ENCODE measurements at places on chromosomes 13 and 19.

DNA sequence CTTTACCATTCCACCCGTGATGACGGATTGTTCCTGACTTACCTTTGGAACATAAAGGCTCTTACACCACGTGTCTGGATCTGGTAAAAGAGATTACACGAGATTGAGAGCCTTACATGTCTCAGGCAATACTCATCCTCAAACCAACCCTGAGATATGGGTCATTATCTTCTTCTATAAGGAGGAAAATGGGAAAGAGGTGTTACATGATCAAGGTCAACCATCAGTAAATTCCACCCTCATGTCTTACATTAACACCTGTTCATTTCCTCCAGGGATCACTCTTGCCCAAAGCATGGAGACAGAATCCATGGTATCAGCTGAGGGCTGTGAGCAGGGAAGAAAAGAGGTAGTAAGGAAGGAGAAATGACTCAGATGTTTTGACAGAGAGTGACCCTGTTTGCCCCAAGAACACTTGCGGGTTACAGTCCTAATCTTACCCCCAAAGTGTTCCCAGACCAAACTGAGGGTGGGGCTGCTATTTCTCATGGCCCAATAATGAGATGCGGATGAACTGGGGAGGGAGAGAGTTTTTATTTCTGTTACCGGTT is 19.6 kb downstream of the LILRB4 start:
- DNase-seq, result no peak

DNA sequence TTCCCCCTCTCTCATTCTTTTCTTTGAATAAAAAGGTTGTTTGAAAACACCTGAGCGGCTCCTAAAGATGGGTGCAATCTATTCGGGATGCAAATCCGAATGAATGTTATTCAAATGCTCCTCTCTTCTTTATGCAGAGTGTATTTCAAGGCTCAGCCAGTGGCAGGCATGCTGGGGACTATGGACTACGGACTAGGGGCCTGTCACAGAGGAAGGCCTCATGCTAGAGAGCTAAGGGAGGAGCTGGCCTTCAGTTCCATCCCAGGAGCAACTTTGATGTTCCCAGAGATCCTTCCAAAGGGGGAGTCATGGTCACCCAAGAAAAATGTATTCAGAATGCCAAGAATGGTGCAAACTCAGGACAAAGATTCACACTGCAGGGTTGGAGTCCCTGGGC is 9.3 kb downstream of the ALOX5AP start:
- DNase-seq, result no peak

GRCh38 chr13:79740991-79741390 is 260.0 kb downstream of the NDFIP2 start:
- DNase-seq, result no peak

DNA sequence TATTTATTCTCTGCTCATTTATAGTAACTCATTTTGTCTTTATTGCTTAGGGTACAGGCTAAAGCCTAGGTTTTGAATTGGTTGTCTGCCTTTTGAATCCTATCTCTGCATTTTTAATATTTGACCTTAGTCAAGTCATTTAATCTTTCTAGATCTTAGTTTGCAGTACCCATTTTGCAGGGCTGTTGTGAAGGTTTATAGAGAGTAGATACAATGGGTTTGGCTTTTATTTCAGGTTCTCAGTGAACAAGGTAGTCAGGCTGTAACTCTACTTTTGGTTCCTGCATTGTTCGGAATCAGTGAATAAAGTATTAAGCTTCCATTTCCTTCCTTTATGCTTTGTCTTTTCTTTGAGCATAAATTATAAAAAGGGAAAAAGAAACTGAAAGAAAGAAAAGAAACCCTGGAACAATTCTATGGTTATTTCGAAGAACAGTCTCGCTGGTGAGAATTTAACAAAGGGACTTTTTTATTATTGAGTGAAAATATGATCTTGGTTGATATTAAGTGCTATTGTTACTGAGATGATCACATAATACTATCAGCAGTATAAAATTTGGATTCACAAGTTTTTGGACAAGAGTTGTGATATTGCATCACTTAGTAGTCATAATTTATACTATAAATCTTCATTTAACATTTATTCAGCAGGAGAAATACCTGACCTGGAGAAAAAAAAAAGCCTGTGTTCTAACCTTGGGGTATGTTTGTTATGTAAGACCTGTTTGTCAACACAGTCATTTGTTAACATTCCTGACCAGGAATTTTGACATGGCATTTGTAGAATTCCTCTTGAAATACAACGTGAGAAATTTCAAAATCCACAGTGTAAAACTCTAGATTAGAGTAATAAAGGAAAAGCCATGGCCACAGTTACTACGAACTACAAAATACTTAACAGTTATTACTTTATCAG is 91.3 kb downstream of the ZMYM2 start:
- no peak for DNase-seq

GRCh38 chr13:96041326-96042110 is 11.7 kb downstream of the UGGT2 start:
- DNase-seq, result no peak

GRCh38 chr13:75968103-75968838 is 332.1 kb downstream of the LMO7 start:
- DNase-seq, result no peak

DNA sequence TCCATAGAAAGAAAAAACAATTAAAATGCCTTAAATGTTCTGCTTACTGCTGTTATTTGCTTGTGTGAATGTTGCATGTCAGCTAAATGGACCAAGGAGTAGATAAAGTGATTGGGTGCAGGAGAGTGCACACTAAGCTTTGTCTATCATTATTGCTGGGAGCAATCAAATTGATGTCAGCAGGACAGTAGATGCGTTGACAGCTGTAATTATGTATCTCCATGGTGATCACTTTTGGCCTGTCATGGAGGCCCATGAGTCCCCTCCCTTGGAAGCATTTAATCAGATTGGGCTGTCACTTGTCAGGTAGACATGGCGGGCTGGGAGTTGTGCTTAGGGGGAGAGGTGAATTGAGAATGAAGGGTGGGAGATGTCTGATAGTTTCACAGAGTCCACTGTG is 215.3 kb downstream of the PCCA start:
- no peak for DNase-seq

GRCh38 chr13:21895779-21896178 is 224.9 kb downstream of the FGF9 start:
- no peak for DNase-seq

DNA sequence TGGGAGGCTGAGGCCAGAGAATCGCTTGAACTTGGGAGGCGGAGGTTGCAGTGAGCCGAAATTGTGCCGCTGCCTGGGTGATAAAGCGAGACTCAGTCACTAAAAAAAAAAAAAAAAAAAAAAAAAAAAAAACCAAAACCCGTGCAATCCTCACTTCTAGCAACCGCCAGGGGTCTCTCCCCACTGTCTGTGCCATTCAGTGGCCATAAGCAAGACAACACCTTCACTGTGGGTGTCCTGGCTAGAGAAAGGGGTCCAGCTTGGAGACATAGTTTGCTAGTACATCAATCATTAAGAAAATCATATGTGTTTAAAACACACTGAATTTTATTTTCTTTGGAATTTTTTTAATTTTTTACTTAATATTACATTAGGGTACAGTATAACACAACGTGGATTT is 68.2 kb downstream of the RASL11A start:
- DNase-seq, result no peak

- DNase-seq, result no peak
These were observed 131.2 kb downstream of the DCLK1 start for GRCh38 chr13:36000028-36000427.

GRCh38 chr13:65095161-65096082 is 2134.7 kb downstream of the PCDH9 start:
- no peak for DNase-seq

DNA sequence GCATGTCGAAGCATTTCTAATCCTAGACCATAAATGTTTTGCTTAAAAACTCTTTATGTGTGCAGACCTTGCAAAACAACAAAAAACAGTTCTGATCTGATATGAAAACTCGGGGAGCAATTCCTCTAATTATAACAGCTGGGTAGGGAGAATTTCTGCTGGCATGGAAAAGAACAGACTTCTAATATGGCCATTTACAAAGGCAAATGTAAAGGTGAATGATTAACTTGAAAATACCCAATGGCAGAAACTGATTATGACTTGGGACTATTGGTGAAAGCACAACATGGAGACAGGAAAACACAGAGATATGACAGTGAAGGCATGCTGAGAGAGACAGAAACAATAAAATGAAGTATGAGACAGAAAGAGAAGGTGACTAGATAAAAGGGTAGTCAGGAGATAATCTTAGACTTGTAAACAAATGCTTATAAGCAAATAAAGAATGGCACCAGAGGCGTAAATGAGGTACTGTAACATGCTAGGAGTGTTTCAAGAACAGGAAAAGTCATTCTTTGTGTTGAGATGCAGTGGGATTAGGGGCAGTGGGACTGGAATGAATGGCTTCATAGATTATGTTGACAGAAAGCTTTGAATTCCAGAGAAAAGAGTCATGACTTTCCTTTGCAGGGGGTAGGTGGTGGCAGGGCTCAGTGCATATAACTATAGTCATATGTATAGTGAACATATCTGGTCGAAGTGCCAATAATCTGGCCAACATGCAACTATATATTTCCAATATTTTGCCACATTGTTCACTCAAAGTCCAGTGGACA is 393.0 kb downstream of the ITGBL1 start:
- DNase-seq, result no peak

DNA sequence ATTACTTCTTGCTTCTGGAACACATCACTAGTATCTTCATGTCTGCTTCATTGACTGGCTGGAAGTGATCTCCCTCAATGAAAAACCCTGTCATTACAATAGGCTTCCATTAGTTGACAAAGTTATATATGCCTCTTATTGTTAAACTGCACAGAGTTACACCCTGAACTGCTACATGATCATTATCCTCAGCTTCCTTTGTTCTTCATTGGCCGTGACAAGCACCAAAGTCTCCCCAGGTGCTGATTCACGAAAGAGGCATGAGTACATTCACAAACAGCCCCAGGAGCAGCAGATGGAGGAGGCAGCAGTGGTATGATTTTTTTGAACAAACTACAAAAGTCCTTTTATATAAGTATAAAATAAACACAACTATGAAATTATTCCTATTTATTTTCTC is 51.4 kb downstream of the VWA8 start:
- DNase-seq, result no peak

DNA sequence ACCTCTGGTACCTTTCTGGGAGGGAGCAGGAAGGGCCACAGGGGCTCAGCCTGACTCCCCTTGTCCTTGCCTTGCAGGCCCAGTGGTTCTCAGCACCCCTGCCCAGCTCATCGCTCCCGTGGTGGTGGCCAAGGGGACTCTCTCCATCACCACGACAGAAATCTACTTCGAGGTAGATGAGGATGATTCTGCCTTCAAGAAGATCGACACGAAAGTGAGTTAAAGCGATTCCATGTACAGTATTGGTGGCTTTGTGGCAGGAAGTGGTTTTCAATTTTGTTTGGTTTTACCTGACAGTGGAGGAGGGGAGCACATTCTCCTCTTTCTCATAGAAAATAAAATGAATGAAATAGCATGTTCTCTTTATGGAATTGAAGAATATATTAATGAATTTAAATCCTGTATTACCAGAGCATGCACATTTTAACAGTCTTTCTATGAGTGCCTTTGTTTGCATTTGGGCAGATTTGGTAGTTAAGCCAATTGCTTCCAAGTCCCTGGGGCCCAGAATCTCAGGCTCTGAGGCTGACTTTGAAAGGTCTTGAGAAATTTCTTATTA is 4.1 kb downstream of the MAB21L1 start:
- no peak for DNase-seq

GRCh38 chr13:91331047-91331915 is 16.2 kb upstream of the MIR17HG start:
- no peak for DNase-seq

DNA sequence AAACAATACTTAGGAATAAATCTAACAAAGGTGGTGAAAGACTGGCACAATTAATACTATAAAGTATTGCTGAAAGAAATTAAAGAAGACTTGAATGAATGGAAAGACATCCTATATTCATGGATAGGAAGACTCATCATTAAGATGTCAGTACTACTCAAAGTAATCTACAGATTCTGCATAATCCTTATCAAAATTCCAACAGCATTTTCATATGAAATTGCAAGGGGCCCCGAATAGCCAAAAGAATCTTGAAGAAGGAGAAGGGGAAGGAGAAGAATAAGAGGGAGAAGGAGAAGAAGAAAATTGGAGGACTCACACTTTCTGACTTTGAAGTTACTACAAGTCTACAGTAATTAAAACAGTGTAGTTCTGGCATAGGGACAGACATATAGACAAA is 25.6 kb upstream of the LRP3 start:
- no peak for DNase-seq

GRCh38 chr19:48644839-48645619 is 958 bp downstream of the CA11 start:
- DNase-seq, result peak; percentile 68

- no peak for DNase-seq
These were observed at the start of gene RSPH6A for GRCh38 chr19:45814851-45815480. TSS of gene RSPH6A (minus strand) at chr19:45815308. CDS start at chr19:45815176, 132 bp downstream.

GRCh38 chr13:113793718-113794085 is 34.7 kb downstream of the TMEM255B start:
- DNase-seq, result no peak

GRCh38 chr13:38328699-38329098 is 21.0 kb upstream of the UFM1 start:
- DNase-seq, result no peak

DNA sequence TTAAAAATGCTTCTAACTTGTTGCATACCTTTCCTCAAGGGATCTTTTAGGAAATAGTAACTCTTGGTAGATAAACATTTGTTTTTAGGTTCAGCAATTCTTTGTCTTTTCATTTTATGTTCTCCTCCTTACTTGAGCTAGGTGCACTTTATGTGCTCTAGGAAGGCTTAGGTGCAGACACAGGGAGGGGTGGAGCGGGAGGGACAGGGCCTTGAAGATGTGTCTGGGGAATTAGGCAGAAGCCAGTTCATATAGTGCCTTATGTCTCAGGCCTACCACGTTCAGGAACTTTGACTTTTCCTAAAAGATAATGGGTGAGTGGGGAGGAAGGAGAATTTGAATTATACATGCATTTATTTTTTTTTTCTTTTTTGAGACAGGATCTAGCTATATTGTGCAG is 37.7 kb downstream of the IRS2 start:
- DNase-seq, result no peak

- DNase-seq, result no peak
These were observed 100.3 kb downstream of the ARHGEF7 start for GRCh38 chr13:111215081-111216047.

GRCh38 chr19:18183529-18183928 is 9.5 kb upstream of the MPV17L2 start:
- DNase-seq, result no peak

- DNase-seq, result no peak
These were observed 26.7 kb downstream of the ZMYM2 start for GRCh38 chr13:19985219-19985556.

DNA sequence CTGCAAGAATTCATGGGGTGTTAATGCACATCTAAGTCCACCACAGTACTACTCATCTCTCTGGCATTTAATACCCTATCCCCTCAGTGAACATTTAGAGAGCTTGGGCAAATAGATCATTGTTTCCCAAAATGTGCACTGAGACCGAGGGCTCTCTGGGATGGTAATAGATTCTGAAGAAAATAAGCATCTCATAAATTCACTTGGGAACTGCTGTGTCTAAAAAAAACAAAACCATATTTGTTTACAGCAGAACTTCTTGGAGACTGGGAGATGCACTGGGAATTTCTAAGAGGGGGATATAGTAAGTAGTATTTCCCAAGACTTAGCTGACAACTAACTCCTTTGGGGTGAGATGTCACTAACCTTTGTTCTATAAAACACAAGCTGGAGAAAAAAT is 58.4 kb downstream of the ENOX1 start:
- no peak for DNase-seq
